ENCODE measurements at places on chromosomes 16 and 17.

DNA sequence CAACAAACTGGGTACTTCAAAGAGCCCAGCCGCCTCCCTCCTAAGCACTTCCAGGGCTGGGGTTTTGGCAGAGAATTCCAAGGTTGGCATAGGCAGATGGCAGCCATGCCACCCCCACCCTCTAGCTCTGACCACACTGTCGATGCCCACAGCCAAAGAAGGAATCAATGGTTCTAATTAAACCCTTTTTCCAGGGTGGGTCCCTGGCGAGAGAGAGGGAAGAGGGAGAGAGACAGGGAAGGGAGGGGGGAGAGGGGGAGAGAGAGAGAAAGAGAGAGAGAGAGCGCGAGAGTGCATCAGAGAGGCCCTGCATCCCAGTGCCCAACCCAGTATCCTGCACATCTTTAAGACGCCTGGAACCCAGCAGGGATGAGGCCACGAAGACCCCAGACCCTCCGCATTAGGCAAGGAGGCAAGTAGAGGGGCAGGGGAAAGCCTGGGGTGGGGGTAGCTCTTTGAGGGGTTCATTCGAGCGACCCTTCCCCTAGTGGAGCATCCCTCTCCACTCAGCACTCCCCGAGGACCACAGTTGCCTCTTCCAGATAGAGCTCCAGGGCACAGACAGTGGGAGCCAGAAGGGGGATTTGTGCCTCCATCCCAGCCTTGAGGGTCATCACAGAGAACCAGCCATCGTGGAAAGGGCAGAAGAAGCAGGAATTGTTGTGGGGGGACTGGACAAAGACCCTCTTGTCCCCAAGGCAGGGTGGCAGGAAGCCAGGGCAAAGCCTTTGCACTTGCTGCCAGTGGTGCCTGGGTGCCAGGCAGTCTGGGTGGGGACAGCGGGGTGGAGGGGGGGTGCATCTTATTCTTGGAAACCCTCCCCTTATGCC lies 2.6 kb downstream of the SRCIN1 start:
- no peak for DNase-seq

GRCh38 chr17:51298508-51299371 lies 38.4 kb downstream of the UTP18 start:
- DNase-seq: no peak

GRCh38 chr17:79645022-79645776 lies 34.3 kb upstream of the RBFOX3 start:
- DNase-seq: peak; percentile 50

DNA sequence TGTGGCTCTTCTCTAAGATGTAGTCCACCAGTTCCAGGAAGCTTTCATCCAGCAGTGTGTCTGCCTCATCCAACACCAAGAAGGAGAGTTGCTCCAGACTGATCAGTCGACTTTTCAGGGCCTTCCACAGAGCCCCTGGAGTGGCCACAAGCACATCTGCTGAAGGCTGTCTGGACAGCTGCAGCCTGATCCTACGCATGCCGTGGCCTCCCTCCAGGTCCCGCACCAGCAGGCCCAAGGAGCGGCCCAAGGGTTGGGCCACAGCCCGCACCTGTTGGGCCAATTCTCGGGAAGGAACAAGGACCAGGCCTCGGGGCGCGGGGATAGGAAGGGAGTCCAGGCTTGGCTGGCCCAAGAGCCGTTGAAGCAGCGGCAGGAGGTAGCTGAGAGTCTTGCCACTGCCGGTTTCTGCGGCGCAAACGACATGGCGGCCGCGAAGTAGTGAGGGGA lies 729 bp downstream of the DDX28 start:
- no peak for DNase-seq

GRCh38 chr17:44390250-44390870 lies 911 bp upstream of the ITGA2B start:
- no peak for DNase-seq

GRCh38 chr17:80968602-80969029 lies 23.0 kb upstream of the CHMP6 start:
- no peak for DNase-seq

GRCh38 chr17:883586-883962 lies 96.0 kb downstream of the NXN start:
- no peak for DNase-seq

DNA sequence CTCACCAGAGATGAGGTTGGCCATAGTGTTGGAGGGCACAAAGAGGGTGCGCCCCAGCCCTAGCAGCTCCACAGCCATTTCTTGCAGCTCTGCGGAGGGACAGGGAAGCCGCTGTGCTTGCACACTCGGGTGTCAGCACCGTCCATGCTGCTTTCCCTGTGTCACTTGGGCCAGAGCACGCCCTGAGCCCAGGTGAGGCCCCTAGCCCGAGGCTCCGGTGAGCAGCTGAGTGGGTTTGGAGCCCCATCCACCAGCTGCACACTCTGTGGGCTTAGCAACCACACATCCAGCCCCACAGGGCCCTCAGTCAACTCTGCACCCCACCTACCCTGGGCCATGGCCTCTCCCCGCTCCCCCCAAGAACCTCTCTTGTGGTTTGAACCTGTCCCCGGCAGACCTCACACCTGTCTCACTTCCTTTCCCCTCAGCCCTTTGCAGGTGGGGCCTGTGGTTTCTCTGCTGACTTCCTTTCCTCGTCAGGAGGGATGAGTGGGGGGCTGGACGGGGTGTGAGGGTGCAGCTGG lies 20.7 kb downstream of the TMEM235 start:
- DNase-seq: peak; percentile 76

DNA sequence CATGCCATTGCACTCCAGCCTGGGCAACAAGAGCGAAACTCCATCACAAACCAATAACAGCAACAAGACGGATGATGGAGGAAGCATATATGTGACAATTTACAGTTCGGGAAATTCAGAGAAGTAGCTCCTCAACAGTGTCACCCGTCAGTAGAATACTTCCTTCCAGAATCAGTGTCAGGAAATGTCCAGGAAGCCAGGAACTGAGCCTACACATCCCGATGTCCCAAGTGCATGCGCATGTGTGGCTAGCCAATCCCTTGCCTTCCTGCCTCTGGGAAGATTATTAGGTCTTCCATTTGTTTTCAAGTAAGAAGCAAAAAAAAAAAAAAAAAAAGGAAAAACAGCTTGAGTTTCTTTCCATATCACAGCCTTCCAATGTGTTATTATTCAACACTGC lies 1.4 kb upstream of the PITPNC1 start:
- no peak for DNase-seq

DNA sequence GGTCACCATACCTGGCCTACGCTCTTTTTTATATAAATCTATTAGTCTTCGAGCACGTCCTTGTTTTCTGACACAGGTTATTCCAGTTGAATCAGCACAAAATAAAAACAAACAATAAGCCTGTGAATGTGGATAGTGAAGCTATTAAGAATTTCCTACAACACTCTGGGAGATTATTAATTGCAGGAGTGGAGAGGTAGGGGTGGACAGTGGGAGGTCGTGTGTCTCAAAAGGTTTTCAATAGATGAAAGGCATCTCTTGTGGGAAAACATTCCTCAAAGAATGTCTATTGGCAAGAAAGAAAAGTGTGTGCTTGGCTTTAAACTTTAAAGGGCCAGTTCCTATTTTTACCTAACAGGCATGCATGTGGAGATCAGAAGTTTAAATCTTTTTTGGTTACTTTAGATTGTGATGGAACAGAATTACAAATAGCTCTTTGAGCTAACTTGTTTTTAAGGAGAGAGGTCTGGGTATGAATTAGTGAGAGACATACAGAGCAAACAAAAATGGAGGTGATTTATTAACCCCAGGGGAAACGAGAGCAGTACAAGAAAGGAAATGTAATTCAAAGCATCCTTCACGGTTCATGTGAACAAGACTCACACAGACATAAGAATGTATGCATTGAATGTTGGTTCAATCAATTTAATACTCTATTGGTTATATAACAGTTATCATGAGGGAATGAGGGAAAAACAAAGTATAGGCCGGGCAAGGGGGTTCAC lies 9.0 kb downstream of the SMYD4 start:
- no peak for DNase-seq

- DNase-seq: no peak
Observed at GRCh38 chr16:84603140-84603816, 14.6 kb downstream of the COTL1 start.

GRCh38 chr17:18261146-18261515 lies 669 bp downstream of the MIEF2 start:
- DNase-seq: peak; percentile 77

GRCh38 chr17:44198721-44199552 lies 747 bp downstream of the ATXN7L3 start:
- peak; percentile 83 for DNase-seq

GRCh38 chr16:23270654-23271053 lies 31.4 kb upstream of the SCNN1B start:
- no peak for DNase-seq

DNA sequence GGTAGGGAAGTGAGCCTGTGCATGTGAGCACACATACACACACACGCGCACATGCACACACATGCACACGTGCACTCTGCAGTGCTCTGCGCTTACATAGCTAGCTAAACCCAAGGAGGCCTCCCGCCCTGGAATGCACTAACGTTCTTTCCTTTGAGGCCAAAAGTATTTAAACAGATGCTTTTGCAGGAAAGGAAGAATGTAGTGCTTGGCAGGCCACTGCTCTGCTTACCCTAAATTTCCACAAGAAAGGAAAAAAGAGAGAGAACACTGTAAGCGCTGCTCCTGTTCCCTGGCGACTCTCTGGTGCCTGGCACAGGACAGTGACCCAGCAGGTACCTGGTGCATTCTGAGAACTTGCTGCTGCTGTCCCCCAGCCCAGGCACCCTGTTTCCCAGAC lies 31.3 kb upstream of the MRPS23 start:
- no peak for DNase-seq

- no peak for DNase-seq
Observed at GRCh38 chr17:62927083-62927482, 39.0 kb upstream of the TANC2 start.

GRCh38 chr17:79748295-79749099 lies 17.8 kb downstream of the ENPP7 start:
- no peak for DNase-seq

DNA sequence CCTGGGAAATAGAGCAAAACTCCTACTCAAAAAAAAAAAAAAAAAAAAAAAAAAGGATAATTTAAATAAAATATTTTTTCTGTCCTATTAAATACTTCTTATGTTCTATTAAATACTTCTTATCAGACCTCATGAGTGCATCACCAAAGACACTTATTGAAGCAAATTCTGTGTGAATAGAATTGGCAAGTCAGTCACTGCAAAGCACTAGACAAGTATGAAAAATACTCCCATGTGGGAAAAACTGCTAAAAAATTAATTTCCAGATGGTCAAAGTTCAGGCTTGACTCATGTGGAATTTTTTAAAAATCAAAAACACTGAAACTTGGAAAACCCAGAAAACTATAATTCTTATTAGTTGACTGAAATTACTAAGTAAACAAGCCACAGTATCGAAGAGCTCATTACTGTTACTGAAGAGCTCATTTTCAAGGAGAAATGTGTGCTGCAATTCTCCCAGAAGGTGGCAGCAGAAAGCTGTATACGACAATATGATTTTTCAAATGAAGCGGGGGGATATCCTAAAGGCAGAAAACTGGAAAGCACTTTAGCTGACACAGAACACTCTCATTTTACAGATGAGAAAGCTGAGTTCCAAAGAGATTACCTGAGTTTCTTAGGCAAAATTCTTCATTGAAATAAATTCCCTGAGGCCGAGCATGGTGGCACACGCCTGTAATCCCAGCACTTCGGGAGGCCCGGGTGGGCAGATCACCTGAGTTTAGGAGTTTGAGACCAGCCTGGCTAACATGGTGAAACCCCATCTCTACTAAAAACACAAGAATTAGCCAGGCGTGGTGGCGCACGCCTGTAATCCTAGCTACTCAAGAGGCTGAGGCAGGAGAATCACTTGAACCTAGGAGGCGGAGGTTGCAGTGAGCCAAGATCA lies 15.9 kb upstream of the FBXO47 start:
- no peak for DNase-seq

GRCh38 chr16:72958522-72959076 lies 89.3 kb downstream of the ZFHX3 start:
- DNase-seq: no peak

DNA sequence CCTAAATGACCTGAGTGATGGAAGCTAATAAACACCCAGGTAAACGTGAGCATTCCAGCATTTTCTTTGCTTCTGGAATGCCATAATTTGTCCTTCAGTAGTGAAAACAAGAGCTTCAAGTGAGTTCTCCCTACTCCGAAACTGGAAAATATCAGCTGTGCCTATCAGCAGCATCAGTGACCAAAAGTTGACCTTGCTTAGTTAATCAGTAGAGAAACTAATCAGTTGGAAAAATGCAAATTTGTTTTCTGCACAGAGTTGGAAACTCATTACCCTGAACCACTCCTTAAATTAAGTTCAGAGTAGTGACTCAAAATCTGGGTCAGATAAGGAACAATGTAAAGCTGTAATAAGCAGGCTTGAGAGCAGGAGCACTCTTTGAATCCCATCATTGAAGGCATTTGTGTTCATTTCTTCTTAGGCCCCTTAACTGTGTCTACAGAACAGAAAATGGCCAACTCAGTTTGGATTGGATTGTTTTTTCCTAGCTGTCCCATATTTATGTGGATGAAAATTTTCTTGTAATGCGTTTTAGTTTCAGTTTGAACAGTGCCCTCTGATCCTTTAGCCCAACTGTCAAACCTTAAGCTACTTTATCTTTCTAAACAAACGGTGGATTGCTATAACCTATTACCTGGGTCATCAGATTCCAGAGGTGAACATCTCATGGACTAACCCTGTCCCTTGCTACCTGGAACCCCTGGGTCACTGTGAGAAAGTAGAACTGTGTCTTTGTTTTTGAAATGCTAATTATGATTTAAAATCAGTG lies 290.4 kb downstream of the TOX3 start:
- DNase-seq: no peak

GRCh38 chr17:38984666-38985065 lies 17.5 kb upstream of the FBXO47 start:
- DNase-seq: no peak

- no peak for DNase-seq
Observed at GRCh38 chr16:19185510-19185851, 17.4 kb downstream of the SYT17 start.

DNA sequence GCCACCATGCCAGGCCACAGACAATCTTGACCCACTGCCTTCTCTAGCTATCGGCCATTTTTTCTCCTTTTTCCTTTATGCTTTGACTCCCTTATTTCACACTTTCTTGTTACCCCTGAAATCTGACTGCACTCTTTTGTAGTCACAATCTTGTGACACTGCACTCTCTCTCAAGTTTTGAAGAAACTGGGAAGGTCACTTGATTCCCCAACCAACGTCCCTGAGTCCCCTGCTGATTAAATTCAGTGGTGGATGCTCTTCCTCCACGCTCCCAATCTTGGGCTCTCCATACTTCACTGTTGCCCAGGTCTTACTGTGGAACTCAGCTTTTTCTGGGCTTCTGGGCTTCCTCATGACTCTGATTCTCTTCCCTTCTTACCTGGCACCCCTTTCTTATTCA lies 33.9 kb downstream of the PECAM1 start:
- no peak for DNase-seq

All from activated CD8-positive, alpha-beta memory T cell treated with anti-CD3 and anti-CD28 coated beads for 24 hours (primary cell).